ENCODE measurements at places on chromosomes 7 and 10. TPM values are rescaled to one million over a fixed set of nuclear protein-coding genes. Genes with fewer than 3 reads are reported as not detected.
A peak's percentile ranks its signal among the peaks of the same experiment; 100 is the strongest.

DNA sequence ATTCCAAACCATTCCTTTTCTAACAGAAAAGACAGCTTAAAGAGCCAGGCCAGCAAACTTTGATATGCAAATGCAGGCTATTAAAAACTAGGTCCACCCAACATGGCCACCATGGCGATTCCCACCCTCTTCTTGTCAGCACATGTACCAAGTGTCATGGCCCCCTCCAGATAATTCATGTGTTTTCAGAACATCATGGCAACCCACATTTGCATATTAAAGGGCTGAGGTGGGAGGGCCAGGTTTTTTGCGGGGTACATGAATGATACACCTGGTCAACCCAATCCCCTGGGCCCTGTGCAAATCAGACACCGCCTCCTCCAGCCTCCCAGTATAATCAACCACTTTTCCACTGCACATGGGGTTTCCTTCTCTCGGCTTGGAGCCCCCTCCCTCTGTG is 965 bp upstream of the ERVW-1 start:
- DNase-seq: no peak

DNA sequence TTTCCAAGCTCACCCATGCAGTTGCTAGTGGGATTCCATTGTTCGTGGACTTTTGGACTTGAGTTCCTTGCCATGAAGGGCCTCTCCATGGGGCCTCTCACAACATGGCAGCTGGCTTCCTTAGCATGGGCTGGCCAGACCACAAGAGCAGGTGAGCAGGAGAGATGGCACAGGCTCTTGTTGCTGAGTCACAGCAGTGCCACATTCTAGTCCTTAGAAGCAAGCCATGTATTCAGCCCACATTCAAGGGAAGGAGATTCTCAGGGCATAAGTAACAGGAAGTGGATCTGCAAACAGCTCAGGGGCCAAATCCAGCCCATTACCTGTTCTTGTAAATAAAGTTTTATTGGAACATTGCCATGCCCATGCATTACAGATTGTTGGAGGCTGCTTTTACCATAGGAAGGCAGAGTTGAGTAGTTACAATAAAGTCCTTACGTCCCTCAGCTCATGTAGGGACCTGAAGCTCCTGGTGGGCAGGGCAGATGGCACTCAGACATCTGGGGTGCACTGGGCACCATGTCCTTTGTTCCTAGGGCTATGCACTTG is 481.5 kb upstream of the FOXK1 start:
- DNase-seq: peak; percentile 45

DNA sequence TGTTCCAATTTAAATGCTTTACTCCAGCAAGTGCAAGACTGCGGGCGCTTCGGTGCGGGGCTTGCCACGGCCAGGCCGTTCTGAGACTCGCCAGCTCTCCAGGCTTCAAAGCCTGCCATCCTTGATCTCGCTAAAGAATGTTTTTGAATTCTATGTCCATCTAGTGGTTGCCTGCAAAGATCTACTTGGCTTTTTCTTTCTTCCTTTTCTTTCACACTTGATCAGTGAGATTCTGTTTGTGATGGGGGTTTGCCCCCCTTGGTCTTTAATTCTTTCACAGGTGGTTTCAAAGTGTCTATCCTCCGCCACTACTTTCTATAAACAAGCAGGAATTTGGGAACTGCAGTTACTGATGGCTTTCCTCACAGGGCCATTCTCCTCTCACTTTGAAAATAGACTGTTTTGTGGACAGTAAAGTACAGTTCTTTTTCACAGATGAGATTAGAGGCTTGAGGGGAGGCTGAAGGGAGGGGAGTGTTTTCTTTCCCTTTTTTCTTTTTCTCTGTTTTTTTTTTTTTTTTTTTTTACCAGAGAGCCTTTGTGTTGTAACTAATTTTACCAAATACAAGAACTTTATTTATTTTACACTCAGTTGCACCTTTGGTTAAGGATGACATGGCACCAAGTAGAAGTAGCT is 15.2 kb upstream of the FBXW4 start:
- no peak for DNase-seq

DNA sequence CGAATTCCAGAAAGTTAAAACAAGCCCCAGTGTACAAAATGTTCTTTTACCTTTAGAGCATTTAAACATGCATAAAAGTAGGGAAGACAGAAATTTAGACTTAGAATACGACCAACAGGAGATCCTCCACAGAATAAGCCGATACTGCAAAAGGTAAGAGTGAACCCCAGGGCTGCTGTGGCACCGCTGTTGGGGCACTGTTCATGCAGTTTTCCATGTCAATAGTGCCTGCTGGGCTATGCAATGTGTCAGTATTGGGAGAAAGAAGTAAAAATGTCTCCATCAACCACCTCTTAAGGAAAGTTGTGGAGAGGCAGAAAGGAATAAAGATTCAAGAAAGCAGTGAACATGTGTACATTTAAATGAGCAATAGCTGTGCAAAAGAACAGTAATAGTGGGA is 326.5 kb upstream of the SEMA3C start:
- no peak for DNase-seq

- DNase-seq: no peak
These were observed 372.9 kb downstream of the DNAJB6 start for GRCh38 chr7:157709531-157710251.

VIPR2 gene
- total RNA-seq: not detected

DNA sequence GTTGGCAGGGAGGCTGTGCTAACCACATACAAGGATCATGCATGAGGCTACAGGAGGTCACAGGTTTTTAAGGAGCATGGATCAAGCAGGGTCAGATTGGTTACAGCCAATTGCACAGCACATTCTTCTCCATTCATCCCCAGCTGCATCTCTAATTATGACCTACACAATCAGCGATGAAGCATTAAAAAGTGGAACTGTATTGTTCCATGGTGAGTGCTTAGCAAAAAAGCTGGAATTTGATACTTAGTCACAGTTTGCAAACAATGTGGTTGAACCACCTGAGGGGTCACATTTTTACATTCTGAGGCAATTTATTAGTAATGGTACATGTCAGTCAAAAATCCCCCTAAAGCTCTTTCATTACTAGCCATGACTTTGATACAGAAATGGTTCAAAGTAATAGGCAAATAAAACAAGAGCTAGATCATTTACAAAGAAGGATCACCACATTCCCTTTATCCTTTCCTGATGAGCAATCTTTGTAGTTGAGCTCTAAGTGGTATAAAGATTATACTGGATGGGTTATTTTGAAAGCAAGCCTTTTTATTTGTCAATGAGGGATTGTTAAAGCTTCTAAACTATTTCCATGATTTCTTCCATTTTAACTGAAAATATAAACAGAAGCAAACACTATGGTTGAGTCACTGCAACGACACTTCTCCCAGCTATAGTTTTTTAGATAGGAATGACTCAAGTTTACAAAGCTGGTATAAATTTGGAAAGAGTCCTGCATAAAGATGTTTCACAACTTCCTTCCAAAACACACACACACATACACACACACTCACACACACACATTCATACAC is 217.8 kb upstream of the SEMA3A start:
- DNase-seq: peak; percentile 93

DNA sequence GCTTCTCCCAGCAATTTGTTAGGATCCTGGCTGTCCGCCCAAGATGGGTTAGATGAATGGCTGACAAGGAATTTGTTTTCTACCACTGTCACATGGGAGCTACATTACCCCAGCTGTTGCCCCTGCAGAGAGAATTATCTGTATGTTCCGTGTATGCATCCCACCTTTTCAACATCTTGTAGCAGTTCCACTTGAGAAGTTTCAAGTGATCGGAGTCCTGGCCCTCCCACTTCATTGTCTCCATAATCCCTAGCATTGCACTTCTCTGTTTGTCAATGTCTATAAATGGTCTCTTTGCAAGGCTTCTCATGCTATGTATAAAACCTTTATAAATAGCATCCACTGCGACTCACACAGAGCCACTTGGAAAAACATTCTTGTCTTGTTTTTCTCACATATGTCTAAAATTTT is 972.5 kb downstream of the CNTNAP2 start:
- DNase-seq: peak; percentile 8
